ENCODE measurements at places on chromosomes 7 and 10.

GRCh38 chr10:12484941-12485805 is 135.8 kb downstream of the CAMK1D start:
- peak; percentile 42 for DNase-seq

DNA sequence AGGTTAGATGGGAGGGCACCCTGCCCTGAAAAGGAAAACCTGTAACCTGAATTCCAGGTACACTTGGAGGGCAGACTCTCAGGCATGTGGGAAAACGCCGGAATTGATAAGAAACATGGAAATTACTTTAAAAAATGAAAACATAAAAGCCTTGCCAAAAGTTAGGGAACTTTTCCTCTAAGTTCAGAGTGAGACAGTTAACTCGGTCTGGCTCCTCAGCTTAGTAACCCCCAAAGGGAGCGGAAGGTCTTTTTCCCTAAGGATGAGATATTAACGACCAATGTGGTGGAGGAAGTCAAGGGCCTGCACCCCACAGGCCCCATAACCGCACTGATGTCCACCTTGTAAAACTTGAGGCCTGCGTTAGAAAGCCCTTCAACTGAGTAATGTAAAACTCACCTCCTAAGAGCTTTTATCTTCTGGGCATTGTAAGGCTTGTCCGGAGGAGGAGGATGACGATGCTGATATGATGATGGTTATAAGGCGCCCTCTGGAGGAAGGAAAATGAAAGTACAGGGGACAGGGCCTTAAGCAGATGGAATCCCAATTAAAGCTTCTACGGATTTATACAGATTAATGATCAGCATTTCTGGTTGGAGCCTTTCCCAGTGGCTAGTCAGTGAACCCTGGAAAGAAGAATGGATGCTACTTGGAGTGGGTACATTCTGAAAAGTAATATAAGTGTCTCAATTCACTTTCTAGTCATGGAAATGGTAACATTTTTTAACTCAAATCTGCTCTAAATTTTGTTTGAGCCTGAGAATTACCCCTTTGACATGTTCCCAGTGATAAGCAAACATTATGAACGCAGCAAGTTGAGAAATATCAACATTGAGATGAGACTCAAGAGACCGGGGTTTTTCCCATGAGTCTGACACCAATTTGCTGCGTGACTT is 694 bp downstream of the COL1A2 start:
- peak; percentile 61 for DNase-seq

GRCh38 chr10:89980166-89980565 is 278.8 kb downstream of the KIF20B start:
- DNase-seq: no peak

DNA sequence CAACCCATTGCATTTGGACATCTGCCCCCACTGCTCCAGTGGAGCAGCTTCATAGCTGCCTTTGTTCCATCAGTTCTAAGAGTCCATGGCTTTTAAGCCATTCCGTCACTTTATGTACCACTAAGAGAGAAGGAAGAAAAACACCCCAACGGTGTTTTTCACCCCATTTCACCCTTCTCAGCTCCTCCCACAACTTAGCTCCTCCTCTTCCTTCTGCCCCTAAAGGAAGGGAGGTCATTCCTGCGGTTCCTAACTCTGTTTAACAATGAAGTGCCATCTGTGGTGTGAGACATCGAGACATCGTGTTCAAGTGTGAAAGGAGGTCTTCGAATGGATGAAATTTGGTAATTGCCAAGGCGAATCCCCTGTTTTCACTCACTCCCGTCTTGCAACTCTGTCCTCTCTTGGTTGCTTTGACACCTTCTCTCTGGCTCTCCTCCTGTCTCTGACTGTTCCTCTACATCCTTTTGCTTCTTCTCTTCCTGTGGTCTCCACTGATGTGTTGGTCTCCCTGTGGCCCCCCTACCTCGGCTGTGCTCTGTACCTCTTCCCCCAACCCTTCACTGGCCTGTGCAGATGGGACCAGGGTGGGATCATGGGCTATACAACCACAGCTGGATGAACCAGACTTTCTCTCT is 23.0 kb downstream of the SMKR1 start:
- DNase-seq: no peak

GRCh38 chr10:133143546-133143945 is 16.5 kb upstream of the KNDC1 start:
- DNase-seq: no peak

DNA sequence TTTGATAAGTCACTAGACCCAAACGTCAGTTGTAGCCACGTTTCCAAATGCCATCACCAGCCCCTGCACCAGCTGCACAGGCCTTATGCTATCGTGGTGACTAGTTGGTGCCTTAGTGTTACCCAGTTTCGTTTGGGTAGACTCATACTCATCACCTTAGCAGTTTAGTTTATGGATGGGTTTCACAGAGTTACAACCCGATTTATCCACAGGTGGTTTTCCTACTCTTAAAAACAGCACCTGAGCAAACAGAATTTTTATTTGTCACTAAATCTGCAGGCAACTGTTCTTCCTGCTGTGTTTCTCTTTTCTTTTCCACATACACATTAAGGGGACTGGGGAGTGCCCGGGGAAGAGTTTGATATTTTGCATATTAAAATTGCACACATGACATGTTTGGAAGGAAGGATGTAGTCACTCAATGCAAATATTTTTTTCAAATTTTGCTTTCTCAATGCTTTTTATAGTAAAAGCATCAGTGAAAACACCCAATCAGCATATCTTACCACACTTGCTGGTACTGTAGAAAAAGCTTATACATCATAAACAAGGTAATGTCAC is 41.6 kb downstream of the PDSS1 start:
- DNase-seq: no peak

DNA sequence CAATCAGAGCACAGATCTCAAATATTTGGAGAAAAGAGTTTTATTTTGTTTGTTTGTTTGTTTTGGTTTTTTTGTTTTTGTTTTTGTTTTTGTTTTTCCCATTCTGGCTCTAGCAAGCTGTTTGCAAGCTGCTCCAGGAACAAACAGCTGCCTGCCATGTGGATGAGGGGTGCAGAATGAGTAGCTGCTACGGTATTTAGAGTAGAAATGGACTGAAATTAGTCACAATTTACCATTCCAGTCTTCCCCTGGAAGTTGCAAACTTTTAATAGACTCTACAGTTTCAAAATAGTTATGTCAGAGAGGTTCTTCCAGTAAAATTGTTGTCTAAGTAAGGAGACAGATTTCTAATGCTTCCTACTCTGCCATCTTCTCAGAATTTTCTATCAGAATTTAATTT is 27.1 kb upstream of the TAS2R16 start:
- no peak for DNase-seq

GRCh38 chr10:129660569-129660968 is 193.5 kb downstream of the MGMT start:
- no peak for DNase-seq

GRCh38 chr7:52249741-52250140 is 785.7 kb upstream of the POM121L12 start:
- DNase-seq: peak; percentile 62

DNA sequence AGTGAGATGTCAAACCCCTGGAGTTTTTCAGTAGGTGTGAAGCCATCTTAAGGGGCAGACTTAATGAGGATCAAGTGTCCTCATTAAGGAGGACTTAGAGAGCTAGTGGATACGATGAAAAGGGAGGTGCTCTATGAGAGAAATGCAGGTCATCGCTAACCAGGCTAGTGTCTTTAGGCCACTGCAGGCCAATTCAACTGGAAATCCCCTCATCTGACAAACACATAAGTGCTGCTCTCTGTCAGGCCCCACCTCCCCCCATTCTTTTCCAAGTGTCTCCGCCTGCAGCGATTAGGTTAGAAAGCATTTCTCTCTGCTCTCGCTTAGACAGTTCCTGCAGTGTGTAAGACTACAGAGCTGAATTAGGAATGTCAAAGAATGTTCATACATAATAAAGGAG is 33.7 kb downstream of the RBM28 start:
- DNase-seq: no peak

GRCh38 chr7:139532636-139533155 is 9.2 kb downstream of the CLEC2L start:
- no peak for DNase-seq

- DNase-seq: no peak
Measured at GRCh38 chr10:75763652-75764051, 332.2 kb downstream of the LRMDA start.

GRCh38 chr10:121596689-121597503 is 1.3 kb downstream of the FGFR2 start:
- DNase-seq: peak; percentile 69

- DNase-seq: no peak
Measured at GRCh38 chr7:26052706-26053105, 99.3 kb upstream of the NFE2L3 start.

DNA sequence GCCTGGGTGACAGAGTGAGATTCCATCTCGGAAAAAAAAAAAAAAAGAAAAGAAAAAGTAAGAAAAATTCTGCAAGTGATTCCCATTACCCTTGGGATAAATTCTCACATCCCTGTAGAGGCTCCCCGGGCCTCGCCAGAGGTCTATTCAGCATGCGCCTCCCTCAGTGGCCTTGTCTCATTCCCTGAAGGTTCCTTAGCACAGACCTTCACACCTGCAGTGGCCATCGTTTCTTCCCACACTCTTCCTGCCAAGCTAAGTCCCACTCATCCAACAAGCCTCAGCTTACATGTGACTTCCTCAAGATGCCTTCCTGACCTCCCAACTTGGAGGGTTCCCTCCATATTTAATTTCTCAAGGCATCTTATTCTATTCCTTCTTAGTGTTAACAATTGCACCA is 20.9 kb upstream of the BAG3 start:
- no peak for DNase-seq

DNA sequence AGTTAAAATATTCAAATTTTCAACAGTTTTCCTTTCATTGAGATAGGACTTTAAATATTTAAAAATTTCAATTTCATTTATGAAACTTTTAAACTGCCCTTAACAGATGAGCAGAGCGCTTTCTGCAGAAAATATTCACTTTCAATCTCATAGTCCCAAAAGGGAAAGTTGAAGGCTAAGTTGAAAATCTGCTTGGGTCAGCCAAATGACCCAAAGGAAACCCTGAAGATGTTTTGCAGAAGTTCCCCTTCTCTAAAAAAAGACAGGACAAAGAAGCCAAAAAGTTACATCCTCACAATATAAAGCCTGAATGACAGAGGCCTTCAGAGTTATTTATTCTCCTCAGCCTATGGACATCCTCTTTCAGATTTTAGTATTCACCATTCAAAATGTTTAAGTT is 17.6 kb upstream of the SCIN start:
- DNase-seq: no peak

- no peak for DNase-seq
Measured at GRCh38 chr7:43697690-43698089, 31.6 kb downstream of the COA1 start.
